ENCODE measurements at places on chromosomes 7 and 10.

GRCh38 chr7:4725850-4726450 lies 43.9 kb downstream of the FOXK1 start:
- DNase-seq = no peak

DNA sequence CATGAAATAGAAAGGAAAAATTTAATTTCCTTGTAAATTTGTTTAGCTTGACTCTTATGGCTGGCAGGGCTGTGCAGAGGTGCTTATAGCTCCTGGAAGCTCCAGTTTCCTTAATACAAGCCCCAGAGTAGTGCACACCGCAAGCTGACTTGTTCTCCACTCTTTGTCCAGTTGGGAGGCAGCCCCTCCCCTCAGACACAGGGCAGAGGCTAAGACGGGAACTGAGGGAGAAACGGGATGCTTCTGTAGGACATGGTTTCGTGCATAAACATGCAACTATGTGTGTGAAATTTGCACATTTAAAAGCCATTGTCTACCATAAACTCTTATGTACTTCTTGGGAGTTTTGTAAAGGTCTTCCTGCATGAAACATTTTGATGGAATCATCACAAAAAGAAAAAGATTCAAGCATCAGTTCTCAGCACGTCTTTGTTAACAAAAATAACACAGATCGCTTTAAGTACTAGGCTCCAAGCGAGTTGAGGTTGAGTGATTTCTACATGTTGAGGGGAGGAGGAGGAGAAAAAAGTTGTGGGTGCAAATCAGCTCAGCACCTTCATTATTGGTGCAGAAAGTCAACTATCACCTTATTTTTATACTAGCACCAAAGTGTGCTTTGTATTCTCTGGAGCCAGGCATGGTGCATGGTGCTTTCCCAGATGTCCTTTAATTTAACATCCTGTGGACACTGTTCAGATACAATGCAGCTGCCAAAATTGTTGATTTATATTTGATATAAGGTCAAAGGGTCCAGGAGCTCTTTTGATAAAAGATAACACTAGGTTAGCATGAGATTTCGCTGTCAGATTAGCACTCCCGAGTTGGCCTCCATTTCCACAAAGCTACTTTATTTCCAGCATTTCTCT lies 124.5 kb downstream of the CHN2 start:
- no peak for DNase-seq

GRCh38 chr7:140526214-140526613 lies 46.9 kb upstream of the MKRN1 start:
- no peak for DNase-seq

DNA sequence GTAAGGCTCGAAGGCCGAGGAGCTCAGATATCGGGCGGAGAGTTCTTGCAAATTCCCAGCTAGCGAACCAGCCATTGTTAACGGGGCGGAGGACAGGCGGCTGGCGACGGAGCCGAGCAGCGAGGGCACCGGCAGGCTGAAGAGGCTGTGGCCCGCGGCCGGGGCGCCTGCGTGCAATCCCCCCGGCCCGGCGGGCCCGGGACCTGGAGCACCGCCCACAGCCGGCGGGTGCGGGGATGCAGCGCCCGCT lies 4.1 kb downstream of the VAX1 start:
- DNase-seq = no peak

GRCh38 chr10:21146436-21146789 lies 249.3 kb upstream of the NEBL start:
- no peak for DNase-seq

GRCh38 chr7:94182721-94183120 lies 178.6 kb upstream of the BET1 start:
- DNase-seq = no peak

DNA sequence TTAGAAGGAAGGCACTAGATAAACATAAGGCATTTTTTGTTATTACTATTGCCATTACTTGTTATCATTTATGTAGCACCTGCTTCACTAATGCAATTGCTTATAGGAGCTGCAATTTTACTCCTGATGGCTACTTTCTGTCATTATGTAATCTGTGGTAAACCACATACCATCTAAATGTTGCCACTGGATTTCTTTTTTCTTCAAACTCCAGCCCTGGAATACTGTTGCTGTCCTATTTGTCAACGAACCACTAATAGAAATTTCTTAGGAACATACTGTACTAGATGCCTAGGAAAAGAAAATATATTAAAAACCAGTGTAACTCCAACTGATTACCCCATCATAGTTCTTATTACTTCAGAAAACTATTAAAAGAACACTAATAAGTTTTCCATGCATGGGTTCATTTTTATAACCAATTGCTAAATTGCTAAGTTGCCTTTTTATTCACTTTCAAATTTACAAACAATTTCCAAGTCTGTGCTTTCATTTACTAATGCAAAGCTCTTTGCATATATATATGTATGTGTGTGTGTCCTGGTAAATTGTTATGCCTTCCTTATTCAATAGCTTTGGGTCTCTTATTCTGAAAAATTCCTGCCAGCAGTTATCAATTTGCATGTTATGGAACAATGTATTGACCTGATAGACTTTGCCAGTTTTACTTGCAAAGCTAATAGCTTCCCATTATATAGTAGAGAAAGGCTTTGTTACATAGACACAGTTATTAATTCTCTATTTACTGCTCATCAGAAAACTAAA lies 287.4 kb downstream of the EXOC4 start:
- DNase-seq = no peak

DNA sequence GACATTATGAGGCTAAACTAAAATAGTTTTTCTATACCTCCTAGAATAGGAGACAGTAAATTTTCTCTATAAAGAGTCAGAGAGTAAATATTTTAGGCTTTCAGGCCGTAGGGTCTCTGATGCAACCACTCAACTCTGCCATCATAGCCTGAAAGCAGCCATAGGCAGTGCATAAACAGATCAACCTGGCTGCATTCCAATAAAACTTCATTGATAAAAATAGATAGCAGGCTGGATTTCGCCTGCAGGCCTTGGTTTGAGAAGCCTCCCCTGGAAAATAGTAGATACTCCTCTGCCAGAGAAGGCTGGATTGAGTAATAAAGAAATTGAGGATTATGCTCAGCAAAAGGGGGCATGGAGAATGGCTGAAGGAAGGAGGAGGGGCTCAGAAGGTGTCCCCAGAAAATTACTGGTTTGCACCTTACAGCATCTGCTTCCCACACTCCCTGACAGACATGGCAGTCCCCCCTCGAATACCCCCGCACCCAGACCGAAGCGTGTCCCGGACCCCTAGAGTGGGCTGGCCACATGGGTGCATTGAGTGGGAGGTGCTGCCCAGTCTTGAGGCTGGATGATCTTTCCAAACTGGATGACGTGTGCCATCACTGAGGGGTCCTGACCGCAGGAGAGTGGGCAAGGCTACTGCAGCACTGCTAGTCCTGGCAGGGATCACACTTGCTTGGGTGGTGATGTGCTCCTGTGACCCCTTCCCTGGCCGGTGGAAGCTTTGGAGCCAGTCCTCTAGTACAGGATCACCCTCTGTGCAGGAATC lies 126.6 kb downstream of the PTPN20 start:
- DNase-seq = no peak

DNA sequence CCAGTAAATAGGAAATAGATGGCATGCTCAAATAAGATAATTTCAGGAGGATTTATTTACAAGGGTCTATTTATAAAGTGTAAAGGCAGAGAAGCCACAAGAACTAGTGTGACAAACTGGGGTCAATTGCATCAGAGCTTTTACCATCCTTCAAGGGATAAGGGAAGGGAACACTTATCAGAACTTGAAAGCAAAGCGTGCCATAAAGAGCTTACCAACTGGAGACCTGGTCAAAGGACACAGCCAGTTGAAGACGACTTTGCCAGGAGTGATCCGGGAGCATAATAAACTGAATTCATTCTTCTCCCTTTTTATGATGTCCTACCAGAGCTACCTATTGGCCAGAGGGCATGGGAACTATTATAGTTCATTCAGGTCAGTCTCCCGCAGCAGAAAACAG lies 3.2 kb upstream of the PPP1R3A start:
- no peak for DNase-seq

DNA sequence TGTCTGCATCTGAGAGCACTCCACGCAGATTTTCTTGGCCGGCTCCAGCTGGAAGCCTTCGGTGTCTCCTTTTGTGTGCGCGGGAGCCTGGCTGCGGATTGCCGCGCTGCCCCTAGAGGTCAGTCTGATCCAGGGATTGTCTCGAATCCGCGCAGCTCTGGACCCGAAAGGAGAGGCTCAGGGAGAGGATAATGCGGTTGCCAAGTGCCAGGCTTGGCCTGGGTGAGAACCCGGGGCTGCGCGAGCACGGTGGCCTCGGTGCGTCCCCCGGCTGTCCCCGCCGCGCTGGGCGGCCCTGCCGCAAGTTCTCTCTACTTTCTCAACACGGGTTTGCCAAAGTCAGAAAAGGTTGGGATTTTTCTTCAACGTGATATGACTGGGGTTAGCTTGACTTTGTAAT lies 140.9 kb downstream of the ADCYAP1R1 start:
- DNase-seq = no peak

GRCh38 chr7:158018971-158019645 lies 568.5 kb downstream of the PTPRN2 start:
- no peak for DNase-seq

- no peak for DNase-seq
Observed at GRCh38 chr7:35753761-35754603, 46.9 kb upstream of the SEPTIN7 start.

- DNase-seq = no peak
Observed at GRCh38 chr10:14093730-14094484, 236.8 kb downstream of the FRMD4A start.

DNA sequence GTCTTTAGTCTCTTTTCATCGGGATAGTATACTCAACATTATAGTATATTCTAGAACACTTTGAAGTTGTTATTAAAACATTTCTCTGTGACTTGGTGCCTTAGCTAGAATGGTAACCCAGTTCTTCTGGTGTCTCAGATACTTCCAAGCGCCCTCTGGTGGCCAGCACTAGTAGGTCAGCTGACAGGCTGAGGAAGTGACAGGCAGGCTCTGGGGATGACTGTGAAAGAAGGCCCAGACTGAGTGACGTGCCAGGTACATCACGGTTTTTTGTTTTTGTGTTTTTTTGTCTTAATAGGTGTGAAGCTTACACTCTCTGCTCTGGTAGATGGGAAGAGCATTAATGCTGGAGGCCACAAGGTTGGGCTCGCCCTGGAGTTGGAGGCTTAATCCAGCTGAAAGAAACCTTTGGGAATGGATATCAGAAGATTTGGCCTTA lies 5.1 kb downstream of the COMTD1 start:
- DNase-seq = peak; percentile 93

Data from T-helper 2 cell (primary cell).